ENCODE measurements at places on chromosomes 4 and X. TPM values are rescaled to one million over a fixed set of nuclear protein-coding genes. Genes with fewer than 3 reads are reported as not detected.

WAS gene
- total RNA-seq = 12.8 TPM

PPP3CA gene
- 34.0 TPM for total RNA-seq

DNA sequence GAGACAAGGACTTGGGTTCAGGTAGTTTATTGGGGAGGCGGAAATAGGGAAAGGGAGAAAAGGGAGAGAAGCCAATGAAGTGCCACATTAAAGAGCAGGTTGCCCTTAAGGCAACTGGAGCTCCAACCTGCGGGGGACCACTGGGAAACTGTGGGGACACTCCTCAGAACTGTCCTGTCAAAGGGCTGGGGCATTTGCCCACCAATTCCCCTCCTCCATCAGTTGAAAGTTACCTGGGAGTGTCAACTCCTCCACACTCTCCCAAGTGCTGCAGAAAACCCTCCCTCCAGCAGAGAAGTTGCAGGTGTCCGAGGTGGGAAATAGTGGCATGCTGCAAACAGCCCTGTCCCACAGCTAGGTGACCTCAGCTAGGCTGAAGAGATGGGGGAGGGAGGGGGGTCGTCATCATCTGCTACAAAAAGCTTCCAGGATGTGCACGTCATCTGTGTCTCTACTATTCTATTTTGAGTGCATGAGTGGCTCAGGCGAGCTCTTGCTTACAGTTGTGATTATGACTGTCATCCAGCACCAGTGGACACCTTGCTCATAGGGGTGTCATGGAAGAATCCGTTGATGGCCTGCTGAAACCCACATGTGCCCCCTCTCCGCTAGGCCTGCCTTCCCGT is 41.5 kb upstream of the XPNPEP2 start:
- no peak for DNase-seq
- H3K4me3 ChIP-seq = no peak overlapping the region
- no peak overlapping the region for H3K27ac ChIP-seq
- H3K36me3 ChIP-seq = no peaks in the 10 kb centered on the region

GRCh38 chrX:109709129-109709631 is 23.9 kb downstream of the ACSL4 start:
- H3K27ac ChIP-seq = peak overlapping the region; percentile 2
- peaks cover 33% of the 10 kb centered on the region for H3K4me1 ChIP-seq
- no peaks in the 10 kb centered on the region for H3K27me3 ChIP-seq
- no peaks in the 10 kb centered on the region for H3K36me3 ChIP-seq
- H3K4me3 ChIP-seq = no peak overlapping the region

GRCh38 chr4:73801692-73802091 is 34.8 kb upstream of the CXCL6 start:
- DNase-seq = no peak
- no peak overlapping the region for H3K27ac ChIP-seq
- no peaks in the 10 kb centered on the region for H3K4me1 ChIP-seq
- H3K27me3 ChIP-seq = no peaks in the 10 kb centered on the region

RS1 gene
- not detected for total RNA-seq

QRFPR gene
- total RNA-seq = 0.61 TPM

PI4K2B gene
- total RNA-seq = 13.2 TPM

DNA sequence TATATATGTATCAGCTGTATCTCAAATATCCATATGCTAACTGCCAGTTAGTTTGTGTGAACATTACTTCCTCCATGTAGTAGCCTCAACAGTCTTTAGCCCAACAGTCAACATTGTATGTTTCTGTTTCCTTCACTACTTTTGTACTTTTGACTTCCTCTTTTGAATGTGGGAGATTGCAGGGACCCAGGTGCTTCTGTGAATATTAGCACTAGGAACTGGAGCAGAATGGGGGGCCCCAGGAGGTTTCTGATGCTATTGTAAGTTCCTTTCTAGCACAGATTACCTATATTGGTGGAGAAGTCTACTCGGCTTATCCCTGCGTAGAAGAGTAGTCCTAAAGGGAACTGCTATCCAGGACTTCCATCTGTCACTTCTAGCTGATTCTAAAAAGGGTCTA is 2.3 kb downstream of the PLAC8 start:
- H3K27ac ChIP-seq = no peak overlapping the region
- no peaks in the 10 kb centered on the region for H3K27me3 ChIP-seq
- no peaks in the 10 kb centered on the region for H3K4me1 ChIP-seq
- no peaks in the 10 kb centered on the region for H3K36me3 ChIP-seq
- no peak overlapping the region for H3K4me3 ChIP-seq

GRCh38 chr4:145494666-145495270 is 13.1 kb downstream of the SMAD1 start:
- H3K4me1 ChIP-seq = peaks cover 11% of the 10 kb centered on the region
- DNase-seq = no peak
- no peaks in the 10 kb centered on the region for H3K27me3 ChIP-seq
- no peak overlapping the region for H3K4me3 ChIP-seq
- H3K36me3 ChIP-seq = no peaks in the 10 kb centered on the region
- no peak overlapping the region for H3K27ac ChIP-seq

CRLF2 gene
- total RNA-seq = not detected

HS3ST1 gene
- total RNA-seq = 3.3 TPM

- H3K36me3 ChIP-seq = no peaks in the 10 kb centered on the region
- no peak overlapping the region for H3K27ac ChIP-seq
- no peak for DNase-seq
- no peaks in the 10 kb centered on the region for H3K4me1 ChIP-seq
These were observed 91.2 kb upstream of the SOD3 start for GRCh38 chr4:24704149-24704548.

SMPX gene
- total RNA-seq = not detected

ZNF711 gene
- total RNA-seq = 26.5 TPM

DNA sequence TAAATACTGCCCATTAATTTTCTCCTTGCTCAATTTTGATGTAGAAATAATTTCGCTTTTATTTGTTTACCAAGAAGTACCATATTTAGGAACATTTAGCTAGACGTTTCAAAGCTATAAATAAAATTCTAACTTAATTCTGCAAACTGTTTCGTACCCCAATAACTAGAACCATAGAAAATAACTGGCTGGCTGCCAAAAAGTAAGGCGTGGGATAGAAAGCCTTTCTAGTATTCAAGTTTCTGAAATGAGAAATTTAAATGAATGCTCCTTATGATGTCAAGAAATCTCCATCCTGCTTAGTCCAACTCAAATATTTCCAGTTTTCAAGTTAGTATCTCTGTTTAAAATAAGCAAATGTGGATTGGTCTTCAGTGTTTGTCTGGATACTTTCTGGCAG is 167.4 kb downstream of the FBXO8 start:
- H3K36me3 ChIP-seq = no peaks in the 10 kb centered on the region
- peaks cover 6% of the 10 kb centered on the region for H3K27me3 ChIP-seq
- no peak for DNase-seq
- H3K4me3 ChIP-seq = no peak overlapping the region
- H3K27ac ChIP-seq = no peak overlapping the region

KLHL8 gene
- total RNA-seq = 14.0 TPM

DNA sequence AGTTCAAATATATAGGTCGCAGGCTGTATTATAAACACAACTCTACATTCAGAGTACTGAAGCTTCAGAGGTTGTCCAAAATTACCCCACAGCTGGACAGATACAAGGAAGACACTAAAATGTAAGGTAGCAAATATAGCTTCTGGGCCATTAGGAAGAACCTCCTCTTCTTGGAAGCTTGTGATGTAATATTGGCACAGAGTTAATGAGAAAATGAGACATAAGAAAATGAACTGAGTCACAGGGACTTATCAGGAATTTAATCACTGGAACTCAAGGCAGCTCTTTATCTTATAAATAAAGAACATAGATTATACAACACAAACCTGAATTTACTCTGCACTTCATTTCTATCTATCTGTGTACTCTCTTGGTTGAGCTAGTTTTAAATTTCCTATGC is 344.7 kb downstream of the PCDH10 start:
- no peak overlapping the region for H3K4me3 ChIP-seq
- no peaks in the 10 kb centered on the region for H3K27me3 ChIP-seq
- no peaks in the 10 kb centered on the region for H3K4me1 ChIP-seq
- no peak overlapping the region for H3K27ac ChIP-seq

GRCh38 chrX:132834741-132835140 is 123.7 kb downstream of the HS6ST2 start:
- H3K36me3 ChIP-seq = no peaks in the 10 kb centered on the region
- no peaks in the 10 kb centered on the region for H3K4me1 ChIP-seq
- peaks cover 10% of the 10 kb centered on the region for H3K27me3 ChIP-seq
- no peak overlapping the region for H3K4me3 ChIP-seq
- DNase-seq = no peak

GRCh38 chr4:153539422-153539821 is 73.3 kb downstream of the TMEM131L start:
- no peaks in the 10 kb centered on the region for H3K27me3 ChIP-seq
- no peaks in the 10 kb centered on the region for H3K36me3 ChIP-seq
- no peak overlapping the region for H3K4me3 ChIP-seq
- no peak overlapping the region for H3K27ac ChIP-seq
- DNase-seq = no peak

PNMA6A gene
- 2.1 TPM for total RNA-seq

SPATA18 gene
- total RNA-seq = 8.5 TPM

SLC10A7 gene
- 22.5 TPM for total RNA-seq

DNA sequence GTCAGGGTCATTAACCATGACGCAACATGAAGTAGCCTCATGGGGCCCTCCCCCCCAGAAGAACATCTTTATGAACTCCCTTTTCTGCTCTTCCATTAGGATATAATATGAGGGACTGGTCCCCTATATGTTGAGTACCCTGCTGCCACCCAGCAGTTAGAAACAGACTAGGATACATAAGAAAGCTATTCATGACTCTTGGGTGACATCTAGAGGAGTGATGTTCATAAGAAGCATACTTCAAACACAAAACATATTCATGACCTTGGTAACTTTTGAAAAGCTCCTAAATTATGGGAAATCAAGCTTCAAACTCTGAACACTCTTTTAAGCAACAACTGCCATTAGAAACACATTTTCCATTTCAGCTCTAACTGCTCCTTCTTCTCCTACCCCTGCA is 155.2 kb upstream of the SPIN4 start:
- H3K36me3 ChIP-seq = no peaks in the 10 kb centered on the region
- DNase-seq = no peak
- H3K27ac ChIP-seq = no peak overlapping the region

DACH2 gene
- total RNA-seq = not detected

DNA sequence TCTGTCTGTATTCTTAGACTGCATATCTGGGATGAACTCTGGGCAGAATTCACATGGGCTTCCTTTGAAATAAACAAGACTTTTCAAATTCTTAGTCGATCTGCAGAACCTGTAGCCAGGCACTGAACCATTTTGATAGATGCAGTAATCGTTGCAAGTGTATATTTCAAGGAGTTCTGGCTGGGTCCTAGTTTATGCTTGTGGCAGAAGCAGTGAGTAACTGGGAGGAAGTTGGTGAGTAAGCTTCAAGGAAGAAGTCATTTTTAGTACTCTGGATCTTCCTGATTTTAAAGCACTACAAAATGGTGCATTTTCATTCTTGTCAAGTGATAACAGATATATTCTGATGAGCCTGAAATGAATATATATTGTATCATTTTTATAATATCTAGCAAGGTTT is 9.5 kb downstream of the HPRT1 start:
- no peaks in the 10 kb centered on the region for H3K4me1 ChIP-seq
- DNase-seq = no peak
- no peak overlapping the region for H3K4me3 ChIP-seq
- H3K27ac ChIP-seq = no peak overlapping the region
- no peaks in the 10 kb centered on the region for H3K36me3 ChIP-seq
- no peaks in the 10 kb centered on the region for H3K27me3 ChIP-seq
